ENCODE measurements at places on chromosomes 7 and 10.

- no peak for DNase-seq
Measured at GRCh38 chr7:77455321-77455720, 39.2 kb upstream of the GSAP start.

GRCh38 chr7:150715293-150715692, 1.1 kb upstream of the GIMAP1 start:
- no peak for DNase-seq

DNA sequence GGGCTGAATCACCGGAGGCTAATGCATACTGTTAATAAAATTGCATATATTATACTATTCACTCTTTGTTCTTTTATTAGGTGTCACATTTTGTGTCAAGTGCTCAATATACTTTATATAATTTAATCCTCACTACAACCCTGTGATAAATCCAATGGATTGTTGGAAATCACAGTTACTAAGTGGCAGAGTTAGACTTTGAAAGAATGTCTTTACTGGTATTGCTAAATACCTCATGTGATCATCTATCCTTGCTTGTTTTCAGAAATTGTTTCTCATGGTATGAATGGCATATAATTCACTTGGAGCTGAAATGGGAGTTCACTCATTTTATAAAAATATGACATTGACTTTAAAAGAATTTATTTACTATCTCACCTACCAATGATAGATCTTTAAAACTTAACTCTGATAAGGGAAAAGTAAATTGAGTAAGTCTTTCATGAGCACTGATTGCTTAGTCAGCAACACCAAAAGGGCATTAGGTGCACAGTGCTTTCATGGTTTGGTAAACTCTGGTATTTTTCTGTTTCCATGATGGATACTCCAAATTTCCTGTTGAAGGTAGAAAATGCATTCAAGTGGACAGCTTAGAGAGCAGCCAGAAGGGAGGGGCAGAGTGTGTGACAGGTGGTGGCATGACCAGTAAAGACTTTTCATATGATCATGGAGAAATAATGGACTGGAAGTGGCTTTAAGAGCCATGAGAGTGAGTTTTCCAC, 22.6 kb downstream of the ENKUR start:
- no peak for DNase-seq

GRCh38 chr7:103632972-103633371, 187.0 kb upstream of the SLC26A5 start:
- DNase-seq = no peak

- no peak for DNase-seq
Measured at GRCh38 chr7:16462431-16462889, 3.1 kb downstream of the SOSTDC1 start.

DNA sequence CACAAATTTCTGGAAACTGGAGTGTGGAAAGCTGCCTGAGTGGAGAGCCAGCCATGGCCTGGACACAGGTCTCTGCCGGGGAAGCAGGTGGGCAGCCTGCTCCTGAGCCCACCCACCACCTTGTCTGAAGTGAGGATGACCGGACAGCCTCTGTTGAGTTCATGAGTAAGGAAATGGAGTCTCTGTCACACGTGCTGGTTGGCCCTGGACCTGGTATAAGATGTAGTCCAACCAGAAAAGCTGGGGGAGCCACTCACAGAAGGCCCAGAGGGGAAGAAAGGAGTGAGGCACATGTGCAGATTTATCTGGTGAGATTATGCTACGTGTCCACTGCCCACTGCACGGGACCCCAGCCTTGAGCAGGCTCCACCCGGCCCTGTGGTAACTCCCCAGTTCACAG, 383.5 kb downstream of the GRID1 start:
- DNase-seq = no peak

GRCh38 chr10:22615819-22616499, 98.4 kb downstream of the PIP4K2A start:
- no peak for DNase-seq

DNA sequence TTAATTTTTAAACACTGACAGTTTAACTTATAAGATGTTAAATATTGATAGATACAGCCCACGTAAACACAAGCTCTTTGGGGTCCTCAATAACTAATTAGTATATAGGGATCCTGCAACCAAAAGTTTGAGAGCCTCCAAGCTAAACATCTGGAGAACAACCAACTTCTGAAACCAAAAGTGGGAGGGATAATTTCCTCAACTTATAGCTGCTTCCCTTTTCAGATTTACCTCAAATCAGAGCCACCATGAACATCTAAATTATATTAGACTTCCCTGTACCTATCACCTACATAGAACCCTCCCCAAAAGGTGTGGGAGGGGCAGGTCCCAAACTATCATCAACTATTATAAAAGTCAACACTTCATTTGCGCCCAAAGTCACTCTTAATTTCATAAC, 8.6 kb downstream of the PSAP start:
- DNase-seq = no peak

DNA sequence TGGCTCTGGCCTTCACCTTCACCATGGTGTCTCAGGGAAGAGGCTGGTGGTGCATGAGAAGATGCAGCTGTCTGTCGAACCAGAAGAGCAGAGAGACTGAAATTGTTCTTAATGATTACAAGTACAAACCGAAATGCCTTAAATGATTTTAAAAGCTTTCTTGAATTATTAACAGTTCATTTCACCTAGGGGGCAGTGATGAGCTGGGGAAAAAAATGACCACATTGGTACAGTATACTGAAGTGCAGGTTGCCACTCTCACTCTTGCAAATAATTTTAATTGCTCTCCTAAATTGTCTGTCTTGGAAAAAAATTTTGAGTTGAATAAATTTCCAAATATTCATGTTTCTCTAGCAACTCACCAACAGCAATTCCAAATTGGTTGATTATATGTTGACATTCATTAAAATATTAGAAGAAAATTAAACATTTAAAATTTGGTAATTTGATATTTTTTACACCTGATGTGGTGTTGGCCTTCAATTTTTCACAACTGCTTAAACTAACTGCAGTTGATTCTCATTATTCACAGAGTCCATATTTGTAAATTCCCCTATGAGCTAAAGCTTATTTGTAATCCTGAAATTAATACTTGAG, 692.6 kb downstream of the ZWINT start:
- DNase-seq = no peak

- DNase-seq = no peak
Measured at GRCh38 chr7:14900051-14900450, 2.5 kb downstream of the DGKB start.

DNA sequence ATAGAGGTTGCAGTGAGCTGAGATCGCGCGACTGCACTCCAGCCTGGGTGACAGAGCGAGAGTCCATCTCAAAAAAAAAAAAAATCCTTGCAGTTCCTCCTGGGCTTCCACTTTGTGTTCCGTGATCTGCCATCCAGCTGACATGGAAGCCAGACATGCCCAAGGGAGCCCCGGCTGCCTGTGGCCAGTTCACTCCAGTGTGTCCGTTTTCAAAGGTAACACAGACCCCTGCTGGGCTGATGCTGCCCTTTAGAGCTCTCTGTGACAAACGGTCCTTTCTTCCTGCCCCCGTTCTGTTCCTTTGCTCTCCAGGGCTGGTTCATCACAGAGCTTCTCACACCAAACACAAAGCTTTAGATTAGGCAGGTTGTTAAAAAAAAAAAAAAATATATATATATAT, 130.8 kb downstream of the CUL2 start:
- DNase-seq = no peak

- DNase-seq = no peak
Measured at GRCh38 chr7:139431459-139431858, 52.0 kb downstream of the KLRG2 start.

- DNase-seq = no peak
Measured at GRCh38 chr10:131129544-131129943, 182.0 kb downstream of the TCERG1L start.

DNA sequence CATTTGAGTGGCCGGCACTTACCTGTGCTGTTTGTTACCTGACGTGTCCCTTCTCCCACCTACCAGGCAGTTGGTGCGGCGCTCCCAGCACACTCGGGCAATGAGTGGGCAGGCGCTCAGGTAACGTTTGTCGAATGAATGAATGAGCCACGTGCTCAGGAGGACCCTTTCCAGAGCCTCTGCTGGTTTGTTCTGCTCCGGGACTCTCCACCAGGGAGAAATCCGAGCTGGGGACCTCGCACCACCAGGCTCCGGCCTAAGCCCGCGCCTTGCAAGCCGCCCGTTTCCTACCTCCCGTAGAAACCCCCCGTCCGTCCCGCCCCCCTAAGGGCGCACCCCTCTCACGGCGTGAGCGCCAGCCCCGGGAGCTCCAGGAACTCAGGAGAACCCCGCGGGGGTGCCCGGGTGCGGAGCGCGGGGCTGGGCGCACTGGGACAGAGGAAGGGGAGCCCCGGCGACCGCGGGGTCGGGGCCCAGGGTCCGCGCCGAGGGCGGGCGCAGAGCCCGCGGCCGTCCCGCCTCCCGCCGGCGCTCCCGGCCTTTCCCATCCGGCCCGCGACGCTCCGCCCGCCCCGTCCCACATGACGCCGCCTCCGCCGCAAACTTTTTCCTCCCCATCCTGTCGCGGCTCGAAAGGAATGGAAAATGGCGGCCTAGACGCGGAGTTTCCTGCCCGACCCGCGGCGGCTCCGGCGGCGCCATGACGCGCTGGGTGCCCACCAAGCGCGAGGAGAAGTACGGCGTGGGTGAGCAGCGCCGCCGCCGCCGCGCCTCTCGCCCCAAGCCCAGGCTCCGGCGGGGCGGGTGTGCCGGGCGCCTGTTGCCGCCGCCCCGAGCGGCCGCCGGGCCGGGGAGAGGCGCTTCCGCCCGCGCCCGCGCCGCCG, at the start of gene DOCK1:
Gene DOCK1 (plus strand): TSS at position 611 of the 884 bp plus-strand sequence. CDS start 90 bp downstream, at position 701.
- DNase-seq = peak; percentile 46

DNA sequence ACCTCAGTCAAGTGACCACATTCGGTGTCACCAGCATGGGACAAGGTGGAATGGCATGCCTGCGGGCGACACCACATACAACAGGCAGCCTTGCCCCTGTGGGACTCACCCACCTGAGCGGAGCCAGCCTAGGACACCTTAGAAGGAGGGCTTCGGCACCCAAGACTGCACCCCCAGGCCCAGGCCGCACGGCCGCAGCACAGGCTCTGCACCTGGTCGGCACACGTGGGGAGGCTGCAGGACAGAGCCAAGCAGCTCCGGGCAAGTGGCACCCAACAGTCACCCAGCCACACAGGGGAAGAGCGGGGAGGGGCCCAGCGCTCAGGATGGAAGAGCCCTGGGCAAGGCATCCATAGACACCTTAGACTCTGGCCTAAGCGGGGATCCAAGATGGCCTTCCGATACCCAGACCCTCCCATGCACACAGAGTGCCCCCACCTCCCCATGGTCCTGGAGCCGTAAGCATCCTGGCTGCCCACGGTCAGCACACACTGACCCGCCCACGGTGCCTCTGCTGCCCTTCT, 16.1 kb upstream of the GPER1 start:
- DNase-seq = no peak

- no peak for DNase-seq
Measured at GRCh38 chr7:94540428-94540827, 30.8 kb downstream of the CASD1 start.

DNA sequence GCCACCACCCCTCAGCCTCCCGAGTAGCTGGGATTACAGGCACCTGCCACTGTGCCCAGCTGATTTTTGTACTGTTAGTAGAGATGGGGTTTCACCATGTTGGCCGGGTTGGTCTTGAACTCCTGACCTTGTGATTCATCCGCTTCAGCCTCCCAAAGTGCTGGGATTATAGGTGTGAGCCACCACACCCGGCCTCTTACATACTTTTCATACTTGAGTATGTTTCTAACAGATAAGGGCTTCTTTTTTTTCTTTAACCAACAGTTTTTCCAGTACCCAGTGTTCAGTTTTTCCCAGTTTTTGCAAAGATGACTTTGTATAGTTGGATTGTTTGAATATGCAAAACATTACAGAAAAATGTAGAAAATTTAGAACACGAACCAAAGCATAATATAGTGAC, 7.7 kb downstream of the EIF4H start:
- DNase-seq = no peak

GRCh38 chr7:128194533-128195282, 46.4 kb upstream of the LEP start:
- no peak for DNase-seq

DNA sequence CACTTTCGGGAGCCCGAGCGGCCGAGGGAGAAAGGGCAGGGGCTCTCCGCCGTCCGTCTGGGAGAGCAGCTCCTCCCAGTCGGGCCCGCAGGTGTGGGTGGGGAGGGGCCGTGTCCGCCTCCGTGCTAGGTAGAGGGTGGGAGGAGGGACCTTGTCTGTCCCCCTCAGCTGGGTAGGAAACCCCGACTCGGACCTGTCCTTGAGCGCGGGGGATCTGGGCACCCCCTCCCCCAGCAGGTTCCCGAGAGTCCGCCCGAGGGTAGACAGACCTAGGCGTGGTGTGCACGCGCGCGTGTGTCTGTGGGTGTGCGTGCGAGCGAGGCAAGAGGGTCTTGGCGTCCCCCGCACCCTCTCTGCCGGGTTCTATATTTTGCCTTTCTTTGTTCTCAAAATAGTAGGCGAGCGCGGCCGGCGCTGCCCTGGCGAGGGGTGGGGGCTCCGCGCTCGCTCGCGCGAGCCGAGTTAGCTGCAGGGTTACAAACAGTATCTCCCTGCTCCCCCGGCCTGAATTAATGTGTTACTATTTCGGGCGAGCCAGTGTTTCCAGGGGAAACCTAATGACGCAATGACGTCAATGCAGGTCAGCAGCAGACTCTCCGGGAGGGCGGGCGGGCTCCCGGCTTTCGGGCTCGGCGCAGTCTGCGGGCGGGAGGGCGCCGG, 73.9 kb upstream of the LEP start:
- peak; percentile 45 for DNase-seq

DNA sequence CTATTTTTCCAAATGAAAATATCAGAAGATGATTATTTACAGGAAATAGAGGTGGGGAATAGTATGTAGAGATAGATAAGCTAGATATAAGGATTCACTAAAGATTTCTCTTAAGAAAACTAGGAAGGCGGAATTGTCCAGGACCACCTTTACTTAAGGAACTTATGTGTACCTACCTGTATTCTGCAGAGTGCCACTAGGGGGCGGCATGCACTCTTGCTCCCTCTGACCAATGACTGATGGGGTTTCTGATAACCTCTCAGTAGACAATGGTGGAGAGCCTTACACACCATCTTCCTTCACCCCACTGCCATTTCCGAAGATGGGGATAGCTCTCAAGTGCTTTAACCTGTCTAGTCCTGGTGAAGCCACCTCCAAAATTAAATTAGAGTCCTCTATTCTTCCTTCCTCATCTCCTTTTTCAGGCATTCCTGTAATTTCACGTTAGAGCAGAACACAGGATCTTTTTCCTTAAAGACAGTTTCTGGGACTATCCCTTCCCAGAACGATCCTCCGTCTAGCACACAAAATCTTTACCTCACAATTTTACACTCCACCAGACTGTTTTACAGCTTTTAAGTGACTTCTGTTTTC, 453.1 kb downstream of the SORCS1 start:
- DNase-seq = no peak
